T-helper 2 cell treated with Interferon-gamma antibody and Interleukin-4, amounts not matched to agents 5 μg/mL and 100 μg/mL, for 36 hours (primary cell): ENCODE measurements at places on chromosomes 1 and 21.

DNA sequence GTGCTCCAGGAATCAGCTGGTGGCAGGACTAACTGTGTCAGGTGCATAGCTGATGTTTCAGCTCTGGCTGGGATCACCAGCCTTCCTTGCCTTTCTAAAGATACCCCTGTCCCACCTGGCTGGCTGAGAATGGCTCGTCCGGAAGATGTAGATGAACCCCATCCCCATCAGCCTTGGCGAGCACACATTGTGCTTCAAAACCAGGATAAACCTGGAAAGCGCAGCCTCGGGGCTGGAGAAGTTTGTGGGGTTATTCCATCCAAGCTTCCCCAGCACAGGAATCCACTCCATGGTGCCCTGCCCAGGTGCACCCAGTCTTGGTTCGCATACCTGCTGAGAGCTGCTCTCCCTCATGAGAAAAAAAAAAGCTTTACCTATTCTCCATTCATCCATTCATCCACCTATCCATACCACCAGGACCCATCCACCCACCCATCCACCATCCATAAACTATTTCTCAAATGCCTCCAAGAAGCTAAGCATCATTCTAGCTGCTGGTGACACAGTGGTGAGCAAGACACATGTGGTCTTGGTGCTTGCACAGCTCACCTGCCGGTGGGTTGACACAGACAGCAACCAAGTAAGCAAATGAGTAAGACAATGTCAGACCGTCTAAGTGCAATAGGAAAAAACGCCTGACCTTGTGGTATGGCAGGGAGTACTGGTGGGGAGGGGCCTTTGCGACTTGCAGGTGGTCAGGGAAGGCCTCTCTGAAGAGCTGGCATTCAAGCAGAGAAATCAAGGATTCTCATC, 94.0 kb downstream of the DMRTB1 start:
- no peaks in the 10 kb centered on the region for H3K27me3 ChIP-seq
- H3K27ac ChIP-seq: no peak overlapping the region
- H3K4me3 ChIP-seq: no peak overlapping the region
- no peak for DNase-seq
- no peaks in the 10 kb centered on the region for H3K36me3 ChIP-seq

DNA sequence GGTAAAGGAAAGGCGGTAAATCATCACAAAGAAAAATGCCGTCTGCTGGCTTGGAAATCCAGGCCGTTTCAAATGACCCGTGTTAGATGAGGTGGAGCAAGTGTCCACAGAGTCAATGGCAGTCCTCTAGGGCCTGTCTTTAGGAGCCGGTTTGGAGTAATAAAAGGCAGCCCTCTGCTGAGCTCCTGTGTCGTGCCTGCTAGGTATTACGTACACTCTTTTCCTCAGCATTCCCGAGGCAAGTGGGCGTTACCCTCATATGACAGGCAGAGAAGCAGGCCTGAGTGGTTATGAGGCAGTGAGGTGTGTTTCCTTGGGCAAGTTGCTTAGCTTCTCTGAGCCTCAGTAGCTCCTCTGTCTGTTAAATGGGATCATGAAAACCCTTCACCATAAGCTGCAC, 7.7 kb downstream of the NENF start:
- H3K36me3 ChIP-seq: peaks cover 11% of the 10 kb centered on the region
- H3K4me3 ChIP-seq: no peak overlapping the region
- DNase-seq: no peak
- H3K4me1 ChIP-seq: peaks cover 1% of the 10 kb centered on the region
- no peaks in the 10 kb centered on the region for H3K27me3 ChIP-seq

DNA sequence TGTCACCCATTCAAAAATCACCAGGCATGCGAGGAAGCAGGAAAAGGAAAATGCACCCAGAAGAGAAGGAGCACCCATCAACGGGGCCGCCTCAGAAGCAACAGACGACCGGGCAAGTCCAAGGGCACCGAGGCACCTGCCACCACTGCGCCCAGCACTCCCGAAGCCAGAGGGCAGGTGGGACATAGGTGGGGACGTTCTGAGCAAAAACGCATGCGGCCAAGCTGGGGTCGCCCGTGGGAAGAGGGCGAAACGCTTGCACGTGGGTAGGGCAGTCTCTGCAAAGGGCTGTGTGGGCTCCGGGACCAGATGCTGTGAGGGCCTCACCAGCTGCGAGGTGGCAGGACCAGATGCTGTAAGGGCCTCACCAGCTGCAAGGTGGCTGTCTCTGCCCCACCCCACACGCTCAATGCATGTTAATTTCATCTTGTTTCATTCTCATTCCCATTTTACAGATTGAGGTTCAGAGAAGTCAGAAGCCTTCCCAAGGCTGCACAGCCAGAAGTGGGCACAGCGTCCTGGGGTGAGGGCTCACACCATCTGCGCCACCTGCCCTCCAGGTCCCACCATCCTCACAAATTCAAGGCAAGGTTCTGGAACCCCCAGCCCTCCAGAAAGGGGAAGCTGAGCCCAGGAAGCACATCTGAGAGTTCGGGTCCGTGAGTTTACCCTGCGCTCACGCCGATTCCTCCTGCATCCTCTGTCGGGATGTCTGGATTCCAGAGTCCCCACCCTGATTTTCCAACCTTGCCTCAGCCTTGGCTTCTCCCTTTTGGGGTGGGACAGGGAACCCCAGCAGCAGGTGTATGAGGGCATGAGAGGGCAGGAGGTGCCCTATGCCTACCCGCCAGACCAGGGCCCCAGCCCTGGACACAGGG, 8.2 kb upstream of the SAMD11 start:
- no peak overlapping the region for H3K27ac ChIP-seq

DNA sequence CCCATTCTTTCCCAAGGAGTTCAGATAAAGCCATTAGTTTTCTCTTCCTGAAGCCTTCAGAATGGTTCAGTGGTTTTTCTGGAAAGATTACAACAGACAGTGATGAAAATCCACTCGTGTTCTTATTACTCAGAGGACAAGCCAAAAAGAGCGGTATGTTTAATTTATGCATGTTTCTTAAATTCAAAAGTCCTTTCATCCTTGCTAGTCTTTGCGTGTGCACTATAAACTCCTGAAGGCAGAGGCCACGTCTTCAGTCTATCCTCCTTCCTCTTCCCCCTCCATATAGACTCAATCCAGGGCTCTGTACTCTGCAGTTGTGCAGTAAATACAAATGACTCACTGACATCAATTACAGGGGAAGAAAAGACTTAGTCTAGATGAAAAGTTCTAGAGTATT, 409.2 kb upstream of the PLXNA2 start:
- peaks cover 6% of the 10 kb centered on the region for H3K27me3 ChIP-seq
- no peaks in the 10 kb centered on the region for H3K4me1 ChIP-seq
- no peak overlapping the region for H3K27ac ChIP-seq
